ENCODE measurements at places on chromosomes 6 and 20.

- peak; percentile 95 for ATAC-seq
These were observed 14.1 kb upstream of the TCFL5 start for GRCh38 chr20:62875419-62876361.

DNA sequence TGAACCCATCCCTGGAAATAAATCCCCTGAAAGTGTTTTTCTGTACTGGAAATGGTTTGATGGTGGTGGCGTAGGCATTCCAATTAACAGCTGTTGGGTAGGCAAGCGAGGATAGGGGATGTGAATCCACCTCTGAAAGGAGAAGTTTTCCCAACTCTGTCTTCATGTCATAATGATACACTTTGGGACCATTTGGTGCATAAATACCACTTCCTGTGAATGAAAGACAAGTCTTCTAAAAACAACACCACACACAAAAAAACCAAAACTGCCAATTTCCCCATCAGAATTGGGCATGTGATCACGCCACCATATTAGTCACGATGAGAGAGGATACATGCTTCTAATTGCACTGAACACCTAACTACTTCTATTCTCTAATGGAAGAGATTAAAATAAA is 6.4 kb downstream of the VNN2 start:
- no peak for ATAC-seq

- no peak for ATAC-seq
These were observed 939.5 kb downstream of the EPHA7 start for GRCh38 chr6:92479831-92480230.

GRCh38 chr20:59835448-59836395 is 97.7 kb downstream of the SYCP2 start:
- peak; percentile 99 for ATAC-seq

- no peak for ATAC-seq
These were observed 4.2 kb upstream of the EPHA7 start for GRCh38 chr6:93423542-93423941.

DNA sequence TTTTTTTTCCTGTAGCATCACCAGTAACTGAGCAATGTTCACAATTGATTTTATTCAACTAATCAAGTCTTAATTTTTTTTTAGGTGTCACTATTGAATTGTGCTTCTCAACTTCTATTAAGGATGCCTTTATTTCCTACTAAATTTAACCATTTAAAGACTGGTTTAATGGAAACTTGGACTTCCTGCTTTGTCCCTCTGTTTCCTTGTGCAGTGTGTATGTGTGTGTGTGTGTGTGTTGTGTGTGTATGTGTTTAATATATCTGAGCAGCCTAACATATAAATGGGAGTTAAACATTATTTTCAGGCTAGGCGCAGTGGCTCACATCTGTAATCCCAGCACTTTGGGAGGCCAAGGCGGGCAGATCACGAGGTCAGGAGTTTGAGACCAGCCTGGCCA is 1.8 kb downstream of the SERPINB6 start:
- ATAC-seq, result no peak

DNA sequence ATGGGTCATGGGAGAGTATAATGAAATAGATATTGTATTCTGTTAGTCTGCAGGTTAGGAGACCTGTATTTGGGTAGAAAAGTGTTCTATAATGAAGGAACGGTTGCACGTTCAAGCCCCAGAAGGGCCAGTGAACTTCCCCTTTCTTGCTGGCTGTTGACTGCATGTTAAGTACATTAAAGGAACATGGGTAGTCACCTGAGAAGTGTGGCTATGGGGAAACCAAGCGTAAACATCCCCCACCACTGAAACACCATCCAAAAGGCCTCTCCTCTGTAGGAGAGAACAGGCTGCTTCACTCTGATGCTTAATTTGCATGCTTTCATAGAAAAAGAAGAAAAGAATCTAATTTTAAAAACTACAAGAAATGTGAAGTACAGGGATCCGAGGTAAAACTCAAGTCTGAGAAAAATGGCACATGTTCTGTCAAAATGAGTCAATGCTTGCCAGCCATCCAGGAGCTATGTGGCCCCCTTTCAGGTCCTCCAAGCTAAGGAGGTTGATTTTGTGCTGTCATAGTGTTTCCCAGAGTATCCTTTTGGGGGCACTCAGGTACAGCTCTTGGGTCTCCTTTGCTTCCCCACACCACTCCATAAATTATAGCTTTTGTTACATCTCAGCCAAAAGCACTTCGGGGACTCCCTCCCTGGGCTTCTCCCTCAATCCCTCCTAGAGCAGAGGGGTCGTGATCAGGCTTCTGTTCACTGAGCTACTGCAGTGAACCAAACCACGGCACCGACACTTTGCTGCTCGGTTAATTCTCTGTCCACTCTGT is 283.7 kb upstream of the AGPAT4 start:
- peak; percentile 39 for ATAC-seq

DNA sequence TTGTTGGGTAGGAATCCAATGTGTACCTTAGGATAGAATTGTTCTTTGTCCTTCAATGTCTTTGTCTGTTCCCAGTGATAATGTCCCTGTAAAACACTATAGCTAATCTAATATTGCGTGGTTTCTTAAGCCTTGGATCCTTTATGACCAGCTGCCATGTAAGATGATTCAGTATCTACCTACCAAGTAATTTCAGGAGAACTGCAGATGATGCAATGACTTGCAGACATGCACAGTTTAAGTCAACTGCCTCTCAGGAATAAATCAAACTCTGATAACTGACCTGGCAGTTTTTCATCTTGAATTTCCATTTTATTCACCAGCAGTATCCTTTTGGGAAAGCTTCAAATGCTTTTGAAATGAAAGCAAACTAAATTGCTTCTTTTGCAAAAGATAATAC is 157.8 kb downstream of the TPBG start:
- ATAC-seq, result no peak

DNA sequence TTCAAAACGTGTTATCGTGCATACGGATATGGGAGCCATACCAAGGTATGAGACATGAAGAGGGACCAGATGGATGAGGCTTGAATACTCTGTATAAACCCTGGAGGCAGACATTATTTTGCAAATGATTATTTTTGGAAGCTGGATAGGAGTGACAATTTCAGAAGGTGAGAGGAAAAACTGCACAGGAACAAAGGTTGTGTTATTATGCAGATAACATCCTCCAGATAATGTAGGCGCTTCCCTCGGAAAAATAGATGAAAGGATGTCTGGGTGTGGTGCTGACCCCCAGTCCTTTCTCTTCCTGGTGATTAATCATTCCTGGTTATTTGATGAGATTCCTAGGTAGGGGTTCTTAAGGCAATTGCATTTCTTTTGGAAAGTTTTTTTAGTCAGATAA is 36.4 kb upstream of the CD83 start:
- ATAC-seq, result no peak

- ATAC-seq, result no peak
These were observed 151.6 kb upstream of the PTPRK start for GRCh38 chr6:128672023-128672422.

DNA sequence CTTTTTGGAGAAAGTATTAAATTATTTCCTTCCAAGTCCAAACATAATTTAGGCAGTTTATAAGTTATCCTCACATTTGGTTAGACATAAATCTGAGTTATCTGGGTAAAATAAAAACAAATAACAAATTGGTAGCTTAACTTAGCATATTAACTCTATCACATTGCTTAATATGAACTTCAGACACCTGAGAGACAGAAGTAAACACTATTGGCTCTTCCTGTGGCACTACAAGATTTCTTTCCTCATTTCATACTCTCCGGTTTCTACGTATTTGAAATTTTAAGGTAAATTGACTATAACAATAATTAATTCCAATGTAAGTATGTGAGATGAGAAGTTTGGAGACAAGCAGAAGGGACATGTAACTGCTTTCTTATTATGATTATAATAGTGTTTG is 106.8 kb downstream of the TRMT11 start:
- no peak for ATAC-seq

DNA sequence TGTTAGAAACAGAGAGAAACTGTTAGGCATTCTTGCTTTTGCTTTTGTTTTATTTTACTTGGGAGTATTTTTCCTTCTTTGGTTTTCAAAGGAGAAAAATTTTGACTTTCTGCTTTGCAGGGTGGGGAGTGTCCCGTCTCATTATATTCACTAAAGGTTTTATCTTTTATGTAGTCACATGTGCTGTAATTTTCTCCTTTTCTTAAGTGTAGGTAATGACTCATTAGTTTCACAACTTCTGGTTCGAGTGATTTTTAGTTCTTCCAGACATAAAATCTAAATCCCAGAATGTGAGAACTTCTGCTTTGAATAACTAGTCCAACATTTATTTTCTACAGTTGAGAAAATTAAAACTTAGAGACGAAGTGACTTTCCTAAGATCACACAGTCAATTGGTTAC is 37.7 kb downstream of the ADGRF1 start:
- ATAC-seq, result no peak

GRCh38 chr6:142926494-142927270 is 18.3 kb downstream of the HIVEP2 start:
- peak; percentile 84 for ATAC-seq

All from motor neuron (in vitro differentiated cells).